ENCODE measurements at places on chromosomes 5 and 9. TPM values are rescaled to one million over a fixed set of nuclear protein-coding genes. Genes with fewer than 3 reads are reported as not detected.

AHRR gene
- total RNA-seq = 0.94 TPM

FSD1L gene
- total RNA-seq = 1.3 TPM

PTCH1 gene
- total RNA-seq = 0.76 TPM

SSBP2 gene
- 6.8 TPM for total RNA-seq

THOC3 gene
- total RNA-seq = 189 TPM
